ENCODE measurements at places on chromosomes 12 and 14.

- DNase-seq: no peak
Measured at GRCh38 chr14:78610994-78611393, 440.8 kb downstream of the NRXN3 start.

- DNase-seq: no peak
Measured at GRCh38 chr14:36690311-36691040, 28.8 kb downstream of the PAX9 start.

GRCh38 chr12:46219132-46219876, 49.5 kb downstream of the SLC38A1 start:
- DNase-seq: no peak

DNA sequence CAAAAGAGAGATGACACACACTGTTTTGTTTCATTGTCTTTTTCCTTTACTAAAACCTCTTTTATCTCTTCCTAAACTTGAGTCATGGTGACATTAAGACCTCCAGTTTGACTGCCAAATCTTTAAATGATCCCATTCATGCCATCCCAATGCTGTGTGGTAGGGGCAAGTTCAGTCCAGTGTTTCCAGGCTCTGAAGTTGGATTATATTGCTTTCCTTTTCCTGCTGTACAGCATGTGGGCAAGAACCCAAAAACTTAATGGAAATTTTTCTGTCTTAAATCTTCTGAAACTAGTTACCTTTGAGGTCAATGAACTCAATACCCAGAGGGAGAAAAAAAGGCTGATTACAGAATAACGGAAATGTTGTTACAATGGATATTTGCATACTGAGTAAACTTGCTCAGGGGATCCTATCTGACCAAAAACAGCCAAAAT, 187.1 kb upstream of the FAR2 start:
- DNase-seq: no peak

DNA sequence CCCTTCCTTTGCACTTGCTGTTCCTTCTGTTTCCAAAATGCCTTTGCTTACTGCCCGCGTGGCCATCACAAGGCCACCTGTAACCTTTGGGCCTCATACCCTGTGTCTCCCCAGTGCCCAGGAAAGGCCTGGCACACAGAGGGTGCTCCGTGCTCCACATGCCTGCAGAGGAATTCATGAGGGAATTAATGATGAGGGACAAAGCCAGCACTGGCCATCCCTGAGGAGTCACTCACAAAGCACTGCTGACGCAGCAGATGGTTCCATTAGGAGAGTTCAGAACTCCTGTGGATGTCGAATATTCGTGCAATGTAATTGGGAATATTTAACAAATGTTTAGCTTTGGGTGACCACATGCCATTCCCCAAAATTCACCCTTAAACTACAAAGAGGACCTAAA, 49.6 kb upstream of the PRMT8 start:
- DNase-seq: no peak

DNA sequence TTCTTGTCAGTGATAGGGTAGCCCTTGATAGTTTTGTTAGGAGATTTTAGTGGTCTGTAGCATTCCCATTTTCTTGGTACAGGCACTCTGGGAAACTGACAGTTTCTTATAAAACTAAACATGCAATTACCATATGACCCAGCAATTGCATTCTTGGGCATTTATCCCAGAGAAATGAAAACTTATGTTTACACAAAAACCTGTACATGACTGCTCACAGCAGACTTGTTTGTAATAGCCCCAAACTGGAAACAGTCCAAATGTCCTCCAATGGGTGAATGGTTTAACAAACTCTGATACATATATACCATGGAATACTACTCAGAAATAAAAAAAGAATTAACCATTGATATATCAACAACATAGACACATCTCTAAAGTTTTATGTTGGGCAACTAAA, 75.5 kb downstream of the BORCS5 start:
- no peak for DNase-seq

- DNase-seq: peak; percentile 78
Measured at GRCh38 chr12:121792607-121793439, 665 bp downstream of the RHOF start.

DNA sequence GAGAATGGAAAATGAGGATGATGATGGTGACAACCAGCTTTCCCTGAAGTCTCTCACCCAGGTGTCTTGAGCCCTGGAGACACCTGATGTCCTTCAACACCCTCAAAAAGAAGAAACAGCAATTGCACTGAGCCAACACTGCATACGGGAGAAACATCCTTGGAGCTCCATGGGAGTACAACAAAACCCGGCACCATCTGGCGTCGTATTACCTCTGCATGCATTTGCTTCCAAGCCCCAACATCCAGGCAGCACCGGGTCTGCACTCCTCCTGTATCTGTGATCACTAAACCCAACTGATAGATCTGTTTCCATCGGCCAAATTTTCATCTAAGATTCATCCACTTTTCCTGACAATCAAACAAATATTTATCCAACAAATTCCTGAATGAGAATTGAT, 249.9 kb downstream of the DPF3 start:
- DNase-seq: no peak

DNA sequence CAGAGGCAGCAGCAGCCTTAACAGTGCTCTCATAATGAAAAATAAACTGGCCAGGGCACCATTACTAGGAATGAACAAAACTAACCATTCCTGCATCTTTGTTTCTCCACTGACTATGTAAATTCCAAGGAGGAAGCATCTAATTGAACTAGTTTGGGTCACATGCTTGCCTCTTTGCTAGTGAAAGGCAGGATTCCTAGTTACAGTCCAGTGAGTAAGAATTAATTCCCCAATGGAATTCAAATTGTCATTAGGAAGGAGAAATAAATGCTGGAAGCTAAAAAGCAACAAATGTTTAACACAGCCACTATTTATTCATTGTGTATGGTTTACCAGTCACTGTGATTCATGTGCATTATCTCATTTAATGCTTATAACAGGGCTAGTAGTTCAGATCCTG, 316.0 kb downstream of the CCDC91 start:
- no peak for DNase-seq

- no peak for DNase-seq
Measured at GRCh38 chr12:86331457-86331856, 75.3 kb upstream of the MGAT4C start.

- DNase-seq: no peak
Measured at GRCh38 chr12:114852976-114853529, 169.1 kb upstream of the TBX3 start.

DNA sequence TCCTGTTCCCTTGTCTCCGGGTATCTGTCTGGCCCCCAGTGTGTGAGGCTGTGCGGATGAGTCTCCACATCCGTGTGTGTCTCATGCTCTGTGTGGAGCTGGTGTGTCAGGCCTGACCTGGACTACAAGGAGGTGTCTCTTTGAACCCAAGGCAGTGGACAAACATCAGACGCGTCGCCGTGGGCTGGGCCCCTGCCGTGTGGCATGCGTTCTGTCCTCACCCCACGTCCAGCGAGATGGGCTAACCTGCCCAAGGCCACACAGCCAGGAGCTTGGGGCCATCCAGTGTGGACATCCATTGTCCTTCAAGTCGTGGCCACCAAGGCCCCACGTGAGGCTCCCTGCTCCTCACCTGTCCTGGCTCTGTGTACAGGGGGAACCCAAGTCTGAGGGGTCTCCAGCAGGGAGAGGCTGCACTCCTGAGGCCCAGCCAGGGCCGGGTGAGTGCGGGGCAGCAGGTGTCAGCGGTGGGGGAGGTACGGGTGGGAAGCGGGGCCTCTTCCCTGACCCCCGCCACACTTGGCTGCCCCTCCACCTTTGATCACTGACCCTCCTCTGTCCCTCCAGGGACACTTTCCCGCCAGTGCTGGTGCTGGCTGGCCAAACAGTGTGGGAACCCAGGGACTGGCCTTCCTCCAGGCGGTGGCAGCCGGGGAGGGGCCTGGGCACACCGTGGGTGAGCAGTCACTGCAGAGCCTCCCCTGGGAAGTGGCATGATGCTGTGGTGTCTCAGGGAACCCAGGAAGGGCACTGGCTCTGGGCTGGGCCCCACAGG, 48.5 kb downstream of the CYP46A1 start:
- DNase-seq: no peak

GRCh38 chr14:95436354-95436753, 80.1 kb downstream of the SYNE3 start:
- no peak for DNase-seq
